ENCODE measurements at places on chromosomes 11 and 22. TPM values are rescaled to one million over a fixed set of nuclear protein-coding genes. Genes with fewer than 3 reads are reported as not detected.

CNTN5 gene
- total RNA-seq, result not detected

MISFA gene
- total RNA-seq, result 0.95 TPM

LYVE1 gene
- total RNA-seq, result not detected

SF1 gene
- total RNA-seq, result 58.8 TPM

FGF19 gene
- total RNA-seq, result not detected

TMPRSS5 gene
- total RNA-seq, result 0.16 TPM

OR52H1 gene
- 0.63 TPM for total RNA-seq

ZNF280B gene
- not detected for total RNA-seq

KRTAP5-8 gene
- total RNA-seq, result not detected

PHLDB1 gene
- 89.3 TPM for total RNA-seq

ALKBH8 gene
- 6.0 TPM for total RNA-seq

ACRV1 gene
- total RNA-seq, result not detected

HMOX1 gene
- total RNA-seq, result 240 TPM

SLC7A4 gene
- total RNA-seq, result 0.16 TPM

FUT4 gene
- 3.2 TPM for total RNA-seq

APOL3 gene
- 26.5 TPM for total RNA-seq

C11orf52 gene
- not detected for total RNA-seq
